HCT116 (cell line): ENCODE measurements at places on chromosomes 13 and 19. TPM values are rescaled to one million over a fixed set of nuclear protein-coding genes. Genes with fewer than 3 reads are reported as not detected.

FCAR gene
- total RNA-seq: not detected

DNA sequence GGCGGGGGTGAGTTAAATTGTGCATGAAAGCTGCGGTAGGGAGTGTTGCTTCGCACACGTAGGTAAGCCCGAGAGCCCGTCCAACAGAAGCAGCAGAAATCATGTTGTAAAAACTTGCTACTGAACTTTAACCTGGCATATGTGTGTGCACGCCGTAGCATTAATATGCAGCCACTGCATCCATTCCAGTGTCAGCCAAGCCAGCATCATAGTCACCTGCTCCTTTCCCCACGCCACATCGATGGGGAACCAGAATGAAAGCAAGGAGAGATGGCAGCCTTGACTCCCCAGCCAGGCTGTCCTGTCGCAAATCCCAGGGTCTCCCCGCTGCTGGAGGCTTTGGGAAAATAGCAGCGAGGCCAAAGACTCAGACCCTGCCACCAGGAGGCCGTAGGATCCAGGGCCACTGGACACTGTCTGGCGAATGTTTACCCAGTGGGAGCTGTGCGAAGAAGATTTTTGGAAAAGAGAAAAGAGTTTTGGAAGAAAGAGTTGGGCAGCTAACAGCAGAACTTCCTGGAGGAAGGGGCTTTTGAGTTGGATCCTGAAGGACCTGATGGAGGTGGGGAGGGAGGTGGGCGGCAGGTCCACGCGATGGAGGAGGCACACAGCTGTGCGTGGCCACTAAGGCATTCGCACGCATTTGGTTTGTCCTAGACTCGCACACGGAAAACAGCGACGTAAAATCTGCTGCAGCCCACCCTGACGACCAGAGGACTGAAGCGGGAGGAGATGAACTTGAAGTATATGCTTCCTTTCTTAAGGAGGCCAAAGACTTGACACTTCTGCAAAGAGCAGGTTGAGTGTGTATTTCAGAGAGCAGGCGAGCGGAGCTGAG is 48.7 kb upstream of the RANBP3 start:
- DNase-seq: no peak

NPAS1 gene
- 4.6 TPM for total RNA-seq

GRCh38 chr13:80598189-80598588 is 257.3 kb upstream of the SPRY2 start:
- no peak for DNase-seq

- DNase-seq: no peak
These were observed 229.7 kb downstream of the KCTD12 start for GRCh38 chr13:76656500-76656899.
